ENCODE measurements at places on chromosomes 2 and 18. TPM values are rescaled to one million over a fixed set of nuclear protein-coding genes. Genes with fewer than 3 reads are reported as not detected.

DNA sequence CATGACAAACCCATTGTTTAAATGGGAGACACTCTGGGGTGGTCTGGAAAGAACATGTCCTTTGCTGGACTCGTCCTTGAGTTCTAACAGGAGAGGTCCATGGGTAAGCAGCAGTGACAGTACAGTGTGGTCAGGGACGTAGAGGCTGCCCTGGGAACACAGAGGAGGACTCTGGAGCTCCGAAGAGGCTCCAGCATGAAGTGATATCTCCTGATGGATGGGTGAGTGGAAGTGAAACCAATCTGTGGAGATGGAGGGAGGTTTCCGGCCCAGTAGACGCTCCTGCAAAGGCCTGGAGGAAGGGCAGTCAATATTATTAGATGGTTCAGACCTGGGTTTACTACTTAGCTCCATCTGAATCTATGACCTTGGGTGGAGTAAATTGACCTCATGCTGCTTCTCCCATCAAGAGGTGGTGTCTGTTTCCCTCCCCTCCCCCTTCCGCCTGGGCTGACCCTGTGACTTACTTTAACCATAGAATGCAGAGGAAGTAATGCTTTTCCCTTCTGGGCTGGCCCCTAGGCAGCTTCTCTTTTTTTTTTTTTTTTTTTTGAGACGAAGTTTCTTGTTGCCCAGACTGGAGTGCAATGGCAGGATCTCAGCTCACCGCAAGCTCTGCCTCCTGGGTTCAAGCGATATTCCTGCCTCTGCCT is 2.3 kb upstream of the TFCP2L1 start:
- DNase-seq = peak; percentile 54

DNA sequence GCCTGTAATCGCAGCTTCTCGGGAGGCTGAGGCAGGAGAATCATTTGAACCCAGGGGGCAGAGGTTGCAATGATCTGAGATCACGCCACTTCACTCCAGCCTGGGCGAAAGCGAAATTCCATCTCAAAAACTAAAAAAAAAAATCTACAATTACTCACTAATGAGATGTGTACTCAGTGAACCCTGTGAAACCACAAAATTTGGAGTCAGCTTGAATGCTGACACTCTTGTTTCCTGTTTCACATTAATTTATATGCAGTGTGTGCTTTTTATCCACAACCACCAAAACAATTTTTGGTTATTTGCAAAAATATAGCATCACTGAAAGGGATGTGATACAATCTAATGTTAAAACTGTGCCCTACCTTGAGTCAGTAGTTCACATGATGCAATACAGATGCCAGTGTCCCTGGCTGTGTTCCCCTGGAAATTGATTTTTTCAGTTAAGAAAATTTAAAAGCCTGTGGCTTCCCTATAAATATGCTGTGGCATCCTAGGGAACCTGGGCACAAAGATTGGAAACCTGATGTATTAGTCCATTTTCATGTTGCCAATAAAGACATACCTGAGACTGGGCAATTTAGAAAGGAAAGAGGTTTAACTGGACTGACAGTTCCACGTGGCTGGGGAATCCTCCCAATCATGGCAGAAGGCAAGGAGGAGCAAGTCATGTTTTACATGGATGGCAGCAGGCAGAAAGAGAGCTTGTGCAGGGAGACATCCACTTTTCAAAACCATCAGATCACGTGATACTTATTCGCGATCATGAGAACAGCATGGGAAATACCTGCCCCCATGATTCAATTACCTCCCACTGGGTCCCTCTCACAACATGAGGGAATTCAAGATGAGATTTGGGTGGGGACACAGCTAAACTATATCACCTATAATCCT is 337.5 kb upstream of the NT5C1B start:
- DNase-seq = no peak

DNA sequence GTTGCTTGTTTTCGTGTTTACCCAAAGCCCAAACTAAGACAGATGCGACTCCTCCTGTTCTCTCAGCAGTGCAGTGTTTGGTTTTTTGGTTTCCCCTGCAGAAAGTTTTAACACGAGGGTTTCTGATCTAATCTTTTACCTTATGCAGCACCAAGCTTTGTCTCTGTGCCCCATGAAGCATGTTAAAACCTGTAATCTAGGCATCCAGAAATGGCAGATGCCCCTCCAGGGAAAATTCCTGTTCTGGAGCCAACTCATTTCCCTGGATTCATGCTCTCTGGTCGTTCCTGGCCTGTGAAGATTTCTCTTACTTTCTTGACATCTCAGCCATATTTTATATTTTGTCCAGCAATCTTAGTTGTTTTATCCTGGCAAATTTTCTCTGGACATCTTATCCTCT is 91.5 kb downstream of the LTBP1 start:
- DNase-seq = no peak

GRCh38 chr2:128513961-128514283 is 195.3 kb upstream of the HS6ST1 start:
- peak; percentile 41 for DNase-seq

DNA sequence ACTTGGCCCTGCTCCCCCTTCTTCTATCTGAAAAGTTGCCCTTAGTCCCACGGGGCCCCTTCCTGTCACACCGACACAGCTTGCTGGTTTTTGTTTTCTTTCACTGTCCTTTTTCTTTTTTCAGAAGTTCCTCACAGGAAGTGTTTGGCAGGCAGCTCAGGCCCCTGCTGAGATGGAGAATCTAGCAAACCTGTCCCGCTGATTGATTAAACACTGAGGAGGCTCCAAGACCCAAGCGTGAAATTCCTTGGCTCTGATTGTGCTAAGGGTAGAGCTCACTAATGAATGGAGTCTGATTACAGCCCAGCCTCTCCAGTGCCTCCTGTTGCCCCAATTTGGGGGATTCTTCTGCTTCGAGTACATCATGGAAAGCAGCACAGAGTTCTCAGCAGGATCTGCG is 365.9 kb upstream of the MEX3C start:
- DNase-seq = peak; percentile 1

- DNase-seq = no peak
Measured at GRCh38 chr2:20428717-20429490, 18.0 kb upstream of the RHOB start.

- no peak for DNase-seq
Measured at GRCh38 chr2:144480285-144480684, 39.6 kb downstream of the ZEB2 start.

DNA sequence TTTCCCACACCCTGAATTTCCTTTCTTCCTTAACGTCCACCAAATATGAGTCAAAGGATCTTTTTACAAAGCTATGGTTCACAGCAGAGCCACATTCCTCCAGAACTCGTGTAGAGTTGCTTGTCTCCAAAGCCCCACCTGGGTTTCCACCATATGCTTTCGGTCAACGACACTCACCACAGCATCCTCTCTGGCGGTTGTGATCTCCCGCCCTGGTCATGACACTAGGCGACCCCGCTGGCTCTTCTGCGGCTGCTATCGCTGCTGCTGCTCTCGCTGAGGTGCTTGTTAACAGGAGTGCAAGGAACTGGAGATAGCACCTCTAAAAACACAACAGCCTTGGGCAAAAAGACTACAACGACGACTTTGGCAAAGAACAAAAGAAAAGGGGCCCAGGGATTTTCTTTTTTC is 340 bp downstream of the SLC40A1 start:
- DNase-seq = no peak

- no peak for DNase-seq
Measured at GRCh38 chr2:9415516-9416169, 7.7 kb downstream of the ITGB1BP1 start.

- DNase-seq = no peak
Measured at GRCh38 chr2:162300266-162300665, 18.2 kb downstream of the IFIH1 start.

GRCh38 chr2:60216452-60216995 is 336.9 kb downstream of the BCL11A start:
- no peak for DNase-seq

- peak; percentile 74 for DNase-seq
Measured at GRCh38 chr18:12053289-12053688, 40.4 kb upstream of the ANKRD62 start.

GRCh38 chr2:143937723-143938350 is 582.1 kb downstream of the ZEB2 start:
- no peak for DNase-seq

- DNase-seq = no peak
Measured at GRCh38 chr18:13269521-13270011, 51.0 kb downstream of the LDLRAD4 start.

GRCh38 chr2:224952936-224953657 is 89.2 kb downstream of the DOCK10 start:
- peak; percentile 91 for DNase-seq

GRCh38 chr18:62389761-62390481 is 64.8 kb downstream of the TNFRSF11A start:
- no peak for DNase-seq

- DNase-seq = no peak
Measured at GRCh38 chr2:204228169-204228886, 291.8 kb downstream of the ICOS start.

DNA sequence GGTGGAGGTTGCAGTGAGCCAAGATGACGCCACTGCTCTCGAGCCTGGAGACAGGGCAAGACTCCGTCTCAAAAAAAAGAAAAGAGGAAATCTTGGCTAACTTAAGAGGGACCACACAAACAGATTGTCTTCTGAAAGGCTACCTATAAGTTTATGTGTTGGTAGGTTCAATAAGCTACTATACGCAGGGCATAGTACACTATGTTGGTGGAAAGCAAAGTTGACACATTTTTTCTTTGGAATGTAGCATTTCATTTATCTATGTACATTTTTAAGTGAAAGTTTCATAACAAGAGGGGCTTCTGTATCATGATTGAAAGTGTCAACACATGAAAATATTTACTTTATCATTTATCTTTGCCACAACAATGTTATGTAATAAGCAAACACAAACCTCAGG is 752.6 kb upstream of the ACVR2A start:
- DNase-seq = no peak

GRCh38 chr2:38788306-38788705 is 10.3 kb downstream of the GEMIN6 start:
- no peak for DNase-seq

DNA sequence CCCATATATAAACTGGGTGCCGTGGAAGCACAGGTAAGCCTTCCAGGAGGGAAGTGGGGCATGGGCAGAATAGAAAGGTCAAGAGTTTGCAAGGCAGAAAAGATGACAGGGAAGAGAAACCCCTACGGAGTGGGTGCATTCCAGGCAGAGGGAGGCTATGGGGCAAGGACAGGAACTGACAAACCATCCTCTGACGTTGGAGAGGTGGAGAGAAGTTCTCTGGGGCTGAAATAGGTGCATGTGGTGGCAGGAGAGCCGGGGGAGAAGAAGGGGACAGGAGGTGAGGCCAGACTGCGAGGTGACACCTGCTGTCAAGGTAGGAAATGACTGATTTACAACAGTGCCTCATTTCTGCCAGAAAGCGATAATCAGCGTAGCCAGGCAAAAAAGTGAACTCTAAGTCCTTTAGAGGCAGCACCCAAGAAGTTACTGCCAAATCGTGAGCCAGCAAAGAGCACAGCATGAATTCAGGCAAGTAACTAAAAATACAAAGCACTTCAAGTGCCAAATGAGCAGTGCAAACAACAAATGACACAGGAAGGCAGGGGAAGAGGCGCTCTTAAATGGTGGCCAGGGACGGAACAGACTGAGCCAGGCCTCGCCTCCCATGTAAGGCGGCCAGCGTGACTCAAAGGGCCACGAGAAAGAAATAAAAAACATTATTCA is 113.3 kb upstream of the ACVR1C start:
- no peak for DNase-seq

GRCh38 chr2:71922091-71922490 is 225.6 kb downstream of the CYP26B1 start:
- no peak for DNase-seq

GRCh38 chr18:80056095-80056494 is 21.9 kb downstream of the RBFA start:
- no peak for DNase-seq

GRCh38 chr18:58738322-58738721 is 67.1 kb downstream of the MALT1 start:
- no peak for DNase-seq

- DNase-seq = no peak
Measured at GRCh38 chr2:121387591-121388325, 102.8 kb upstream of the TFCP2L1 start.

GRCh38 chr18:65239787-65240186 is 511.0 kb upstream of the CDH7 start:
- DNase-seq = no peak

DNA sequence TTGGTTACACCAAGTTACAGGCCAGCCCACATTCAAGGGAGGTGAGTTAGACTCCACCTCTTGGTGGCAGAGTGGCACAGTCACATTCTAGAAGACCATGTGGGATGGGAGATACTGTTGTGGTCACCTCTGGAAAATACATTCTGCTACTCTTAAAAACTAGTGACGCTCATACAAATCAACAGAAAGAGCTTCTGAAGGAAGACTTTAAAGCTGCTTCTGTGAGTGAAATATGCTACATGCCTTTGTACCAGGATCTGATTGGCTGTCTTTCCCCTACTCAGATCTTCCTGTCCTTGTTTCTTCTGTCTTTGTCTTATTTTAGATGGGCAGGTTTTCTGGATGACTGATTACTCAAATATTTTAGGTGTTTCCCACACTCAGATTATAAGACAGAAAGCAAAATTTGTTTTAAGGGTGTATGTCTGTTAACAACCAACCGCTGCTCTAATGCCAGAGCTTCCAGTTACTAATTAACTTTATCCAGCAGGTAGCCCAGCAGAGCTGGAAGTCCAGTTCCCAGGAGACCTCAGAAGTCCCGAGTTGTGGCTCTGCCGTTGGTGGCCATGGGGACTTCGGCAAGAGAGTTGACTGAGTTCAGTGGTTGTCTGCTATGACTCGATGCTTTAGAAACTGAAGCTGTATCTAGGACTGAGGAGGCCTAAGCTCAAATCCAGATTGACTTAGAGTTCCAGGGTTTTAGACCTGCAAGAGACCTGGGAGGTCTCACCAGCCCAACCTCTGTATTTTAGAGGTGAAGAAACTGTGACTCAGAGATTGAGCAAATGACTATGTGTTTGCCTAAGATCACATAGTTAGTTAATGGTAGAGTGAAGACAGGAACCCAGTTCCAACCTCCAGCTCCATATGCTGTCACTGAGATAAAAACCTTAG is 7.4 kb downstream of the IL1R2 start:
- DNase-seq = no peak

GRCh38 chr2:74406035-74406434 is 15.4 kb downstream of the C2orf81 start:
- DNase-seq = no peak

- no peak for DNase-seq
Measured at GRCh38 chr2:68588589-68588988, 54.8 kb upstream of the PROKR1 start.

DNA sequence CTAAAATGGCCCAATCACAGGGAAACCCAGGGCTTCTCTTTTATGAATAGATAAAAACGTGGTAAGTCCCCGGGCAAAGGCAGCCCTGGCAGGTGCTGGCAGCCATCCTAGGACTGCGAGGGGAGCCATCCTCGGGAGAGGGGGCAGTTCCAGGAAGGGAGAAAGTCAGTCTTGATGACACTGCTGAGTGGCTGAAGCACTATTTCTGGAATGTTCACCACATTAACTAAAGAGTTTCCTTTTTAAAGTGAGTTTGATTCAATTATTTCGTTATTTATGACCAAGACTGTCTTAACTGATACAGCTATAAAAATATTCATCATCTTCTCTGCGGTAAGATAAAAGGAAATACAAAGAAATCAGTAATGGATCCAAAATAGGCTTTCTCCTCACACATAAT is 20.4 kb downstream of the TTR start:
- DNase-seq = no peak

MROH2A gene
- not detected for total RNA-seq

ASTL gene
- total RNA-seq = not detected

IHH gene
- not detected for total RNA-seq

TRIM43 gene
- total RNA-seq = not detected

ITGB6 gene
- not detected for total RNA-seq

ZNF397 gene
- 14.9 TPM for total RNA-seq

IL1R2 gene
- not detected for total RNA-seq

AGXT gene
- total RNA-seq = not detected

CFAP65 gene
- not detected for total RNA-seq

CROCC2 gene
- not detected for total RNA-seq

ACTR3 gene
- 320 TPM for total RNA-seq

SLC5A7 gene
- not detected for total RNA-seq

Measured in OCI-LY7 (cell line).